Epithelial cell of proximal tubule (primary cell): ENCODE measurements at places on chromosomes 3 and 15. TPM values are rescaled to one million over a fixed set of nuclear protein-coding genes. Genes with fewer than 3 reads are reported as not detected.

DNA sequence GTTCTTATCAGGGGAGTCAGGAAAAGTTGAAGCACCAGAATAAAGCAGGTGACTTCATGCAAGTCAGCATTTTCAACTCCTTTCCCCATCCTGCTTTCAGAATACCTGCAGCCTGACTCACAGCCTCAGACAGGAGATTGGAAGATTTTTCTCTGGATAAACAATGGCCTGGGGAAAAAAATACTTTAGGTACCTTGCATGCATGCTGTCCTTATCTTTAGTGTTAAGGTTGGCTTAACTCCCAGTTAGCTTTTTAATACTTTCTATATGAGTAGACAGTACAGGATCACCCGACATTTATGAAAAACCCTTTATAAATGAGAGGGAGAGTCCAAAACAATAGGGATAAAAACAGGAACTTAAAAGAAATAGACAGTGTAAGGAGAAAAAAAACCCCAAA, 53.6 kb downstream of the PAK2 start:
- DNase-seq, result peak; percentile 84

GRCh38 chr15:80780416-80781221, 1.4 kb downstream of the CEMIP start:
- DNase-seq, result no peak

GRCh38 chr3:120093911-120094775, at the start of gene GSK3B:
GSK3B (minus strand) TSS chr3:120094447; CDS start chr3:120093434, 1,013 bp downstream.
- no peak for DNase-seq

Gene CTXN2
- total RNA-seq, result not detected in 2 replicates

Gene STRIT1
- not detected in 2 replicates for total RNA-seq

Gene GOLGA8M
- total RNA-seq, result 0.06 TPM in 1 of 2 replicates, not detected in the other

Gene DZIP1L
- total RNA-seq, result 5.9 and 9.7 TPM in 2 replicates
